Activated CD4-positive, CD25-positive, alpha-beta regulatory T cell treated with anti-CD3 and anti-CD28 coated beads, Interleukin-2, amount 50 U/mL, for 16 hours (primary cell): ENCODE measurements at places on chromosomes 2 and 18.

DNA sequence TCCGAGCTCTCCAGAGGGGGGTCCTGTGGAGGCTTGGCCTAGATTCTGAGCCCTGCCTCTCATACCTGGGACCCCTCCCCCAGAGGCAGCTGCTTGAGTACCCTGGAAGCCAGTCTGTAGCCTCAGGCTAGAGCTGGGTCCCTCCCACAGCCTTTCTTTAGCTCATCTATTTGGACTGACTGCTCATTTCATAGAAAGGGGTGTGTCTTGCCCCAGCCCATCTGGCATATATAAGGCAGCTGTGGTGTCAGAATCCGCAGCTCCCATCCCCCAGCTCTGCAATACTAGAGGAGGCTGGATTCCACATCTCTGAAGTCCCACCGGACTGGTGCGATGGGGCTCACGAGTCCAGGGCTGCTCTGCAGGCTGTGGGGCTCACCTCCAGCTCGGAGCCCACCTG, 26.1 kb downstream of the MPHOSPH10 start:
- no peak for DNase-seq

GRCh38 chr2:218743068-218743467, 32.4 kb downstream of the TTLL4 start:
- DNase-seq, result no peak

DNA sequence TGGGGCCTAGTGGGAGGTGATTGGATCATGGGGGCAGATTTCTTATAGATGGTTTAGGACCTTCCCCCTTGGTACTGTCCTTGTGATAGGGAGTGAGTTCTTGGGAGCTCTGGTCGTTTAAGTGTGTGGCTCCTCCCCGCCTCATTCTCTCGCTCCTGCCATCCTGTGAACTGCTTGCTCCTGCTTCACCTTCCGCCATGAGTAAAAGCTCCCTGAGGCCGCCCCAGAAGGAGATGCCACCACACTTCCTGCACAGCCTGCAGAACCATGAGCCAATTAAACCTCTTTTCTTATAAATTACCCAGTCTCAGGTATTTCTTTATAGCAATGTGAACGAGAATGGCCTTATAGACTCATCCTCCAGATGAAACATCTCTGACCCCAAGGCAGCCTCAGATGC, 101.5 kb downstream of the KCNF1 start:
- DNase-seq, result no peak

GRCh38 chr2:75390169-75390568, 170.6 kb downstream of the EVA1A start:
- DNase-seq, result no peak

- no peak for DNase-seq
These were observed 105.2 kb upstream of the TWIST2 start for GRCh38 chr2:238742664-238743063.

- no peak for DNase-seq
These were observed 13.3 kb downstream of the UBE2F start for GRCh38 chr2:237980087-237980486.
